ENCODE measurements at places on chromosomes 7 and 10. TPM values are rescaled to one million over a fixed set of nuclear protein-coding genes. Genes with fewer than 3 reads are reported as not detected.

The ZNF736 gene
- total RNA-seq, result 9.2 TPM

GRCh38 chr7:123237-123636 lies 69.1 kb upstream of the FAM20C start:
- no peaks in the 10 kb centered on the region for H3K4me1 ChIP-seq
- no peak overlapping the region for H3K4me3 ChIP-seq
- no peaks in the 10 kb centered on the region for H3K27me3 ChIP-seq
- no peaks in the 10 kb centered on the region for H3K36me3 ChIP-seq

DNA sequence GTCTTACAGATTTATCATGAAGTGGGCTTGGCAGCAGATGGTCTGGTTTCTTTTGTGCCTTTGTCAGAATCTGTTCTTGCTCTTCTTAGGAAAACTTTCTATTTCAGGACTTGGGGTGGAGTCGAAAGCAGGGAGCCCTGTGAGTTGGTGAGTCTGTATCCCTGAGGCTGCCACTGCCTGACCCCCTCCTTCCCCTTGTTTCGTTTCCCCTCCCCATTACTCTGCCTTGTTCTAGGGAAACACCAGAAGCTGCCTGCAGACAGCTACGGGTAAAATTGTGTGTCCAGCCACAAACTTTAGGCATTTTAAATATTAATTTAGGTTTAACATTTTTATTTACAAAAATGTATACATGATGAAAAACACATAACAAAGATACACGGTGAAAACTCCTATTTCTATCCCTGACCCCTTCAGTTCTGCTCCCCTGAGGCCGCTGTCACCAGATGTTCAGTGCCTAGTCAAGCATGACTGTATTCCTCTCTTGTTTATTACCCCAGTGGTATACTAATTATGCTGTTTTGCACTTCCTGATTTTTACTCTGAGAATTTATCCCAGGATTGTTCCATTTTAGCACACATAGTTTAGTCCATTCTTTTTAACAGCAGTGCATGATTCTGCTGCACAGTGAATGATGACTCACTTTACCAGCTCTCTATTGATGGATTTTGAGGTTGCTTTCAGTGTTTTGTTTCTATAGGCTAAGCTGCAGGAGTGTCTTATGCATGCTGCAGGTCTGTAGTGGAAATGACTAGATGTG lies 9.1 kb downstream of the TSPAN14 start:
- H3K4me3 ChIP-seq, result peak overlapping the region; percentile 57
- peak overlapping the region; percentile 87 for H3K27ac ChIP-seq
- H3K27me3 ChIP-seq, result no peaks in the 10 kb centered on the region
- peaks cover 73% of the 10 kb centered on the region for H3K4me1 ChIP-seq
- H3K36me3 ChIP-seq, result peaks cover 7% of the 10 kb centered on the region
- DNase-seq, result no peak

DNA sequence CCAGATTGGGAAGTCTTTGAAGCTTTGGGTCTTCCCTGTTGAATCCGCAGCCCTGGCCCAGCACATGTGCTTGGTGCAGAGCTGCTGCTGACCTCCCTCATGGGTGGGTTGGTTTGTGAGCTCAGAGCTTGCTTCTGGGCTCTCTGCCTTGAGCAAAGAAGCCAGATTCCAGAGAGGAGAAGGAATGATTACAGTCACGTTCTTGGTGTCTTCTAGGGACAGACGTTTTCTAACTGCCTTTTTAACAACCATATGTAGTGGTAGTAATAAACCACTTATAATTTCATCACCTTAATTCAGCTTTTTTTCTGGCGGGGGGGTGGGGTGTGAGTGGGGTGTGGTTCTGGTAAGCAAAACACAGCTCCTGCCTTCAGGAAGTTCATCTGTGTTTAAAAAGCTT lies 39.5 kb downstream of the LRMDA start:
- H3K27ac ChIP-seq, result no peak overlapping the region
- no peak for DNase-seq
- H3K27me3 ChIP-seq, result no peaks in the 10 kb centered on the region
- no peaks in the 10 kb centered on the region for H3K36me3 ChIP-seq
- H3K4me1 ChIP-seq, result peaks cover 22% of the 10 kb centered on the region

The GDF10 gene
- not detected for total RNA-seq

GRCh38 chr7:101606498-101606923 lies 22.6 kb downstream of the MYL10 start:
- H3K4me3 ChIP-seq, result no peak overlapping the region
- DNase-seq, result no peak
- H3K4me1 ChIP-seq, result no peaks in the 10 kb centered on the region
- H3K27me3 ChIP-seq, result no peaks in the 10 kb centered on the region
- no peak overlapping the region for H3K27ac ChIP-seq
- no peaks in the 10 kb centered on the region for H3K36me3 ChIP-seq

GRCh38 chr7:29375641-29376562 lies 181.3 kb downstream of the CHN2 start:
- H3K27me3 ChIP-seq, result no peaks in the 10 kb centered on the region
- H3K36me3 ChIP-seq, result peaks cover 17% of the 10 kb centered on the region
- H3K4me1 ChIP-seq, result peaks cover 21% of the 10 kb centered on the region
- peak; percentile 32 for DNase-seq

DNA sequence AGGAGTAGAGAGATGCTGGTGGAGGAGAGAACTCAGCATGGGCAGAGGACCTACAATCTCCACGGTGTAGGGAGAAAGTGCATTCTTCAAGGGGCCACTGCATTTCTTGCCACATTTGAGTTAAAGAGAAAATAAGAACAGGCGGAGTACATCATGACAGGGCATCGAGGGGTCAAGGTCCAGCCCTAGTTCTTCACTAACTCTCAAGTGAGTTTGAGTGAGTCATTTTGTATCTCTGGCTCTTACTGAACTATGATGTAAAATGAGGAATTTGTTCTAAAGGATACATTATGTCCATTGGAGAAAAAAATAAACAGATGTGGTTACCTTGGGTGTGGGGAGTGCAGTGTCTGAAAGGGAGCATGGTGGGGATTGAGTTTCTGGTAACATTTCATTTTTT lies 182.9 kb downstream of the XPNPEP1 start:
- no peak overlapping the region for H3K27ac ChIP-seq
- H3K4me3 ChIP-seq, result no peak overlapping the region
- no peaks in the 10 kb centered on the region for H3K27me3 ChIP-seq
- H3K4me1 ChIP-seq, result peaks cover 9% of the 10 kb centered on the region
- DNase-seq, result peak; percentile 57
- H3K36me3 ChIP-seq, result peaks cover 6% of the 10 kb centered on the region

GRCh38 chr10:68684413-68684812 lies 36.6 kb upstream of the CCAR1 start:
- H3K4me3 ChIP-seq, result no peak overlapping the region
- DNase-seq, result no peak
- H3K36me3 ChIP-seq, result no peaks in the 10 kb centered on the region
- no peak overlapping the region for H3K27ac ChIP-seq

The PNLIPRP3 gene
- 9.5 TPM for total RNA-seq

DNA sequence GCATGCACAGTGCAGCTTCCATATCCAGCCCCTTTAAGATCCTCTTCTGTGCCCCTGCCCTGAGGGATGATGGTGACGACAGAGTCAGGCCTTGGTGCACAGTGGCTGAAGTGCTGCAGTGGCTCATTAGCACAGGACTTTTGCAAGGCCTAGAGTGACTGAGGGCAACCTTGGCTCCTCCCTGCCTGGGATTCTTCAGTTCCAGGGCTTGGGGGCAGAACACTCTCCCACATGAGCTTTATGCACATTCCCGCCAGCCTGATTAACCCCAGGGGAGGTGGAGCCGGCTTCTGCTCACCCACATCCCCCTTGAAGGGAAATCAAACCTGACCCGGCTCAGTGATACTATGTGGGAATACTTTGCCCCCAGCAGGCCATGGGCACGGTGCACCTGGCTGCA lies 253.4 kb downstream of the GALNT17 start:
- DNase-seq, result no peak
- H3K27me3 ChIP-seq, result no peaks in the 10 kb centered on the region
- no peak overlapping the region for H3K27ac ChIP-seq

GRCh38 chr10:43407148-43407575 lies 1.8 kb downstream of the HNRNPF start:
- peak overlapping the region; percentile 99 for H3K27ac ChIP-seq
- H3K36me3 ChIP-seq, result peaks cover 48% of the 10 kb centered on the region
- H3K4me1 ChIP-seq, result peaks cover 28% of the 10 kb centered on the region
- no peak for DNase-seq

GRCh38 chr7:12619461-12620069 lies 49.0 kb downstream of the SCIN start:
- H3K4me3 ChIP-seq, result no peak overlapping the region
- H3K27ac ChIP-seq, result no peak overlapping the region
- DNase-seq, result no peak
- no peaks in the 10 kb centered on the region for H3K4me1 ChIP-seq

The OR9A2 gene
- not detected for total RNA-seq

- H3K4me1 ChIP-seq, result peaks cover 8% of the 10 kb centered on the region
- no peaks in the 10 kb centered on the region for H3K27me3 ChIP-seq
- H3K36me3 ChIP-seq, result no peaks in the 10 kb centered on the region
Measured at GRCh38 chr7:81195033-81195432, 276.2 kb upstream of the SEMA3C start.

DNA sequence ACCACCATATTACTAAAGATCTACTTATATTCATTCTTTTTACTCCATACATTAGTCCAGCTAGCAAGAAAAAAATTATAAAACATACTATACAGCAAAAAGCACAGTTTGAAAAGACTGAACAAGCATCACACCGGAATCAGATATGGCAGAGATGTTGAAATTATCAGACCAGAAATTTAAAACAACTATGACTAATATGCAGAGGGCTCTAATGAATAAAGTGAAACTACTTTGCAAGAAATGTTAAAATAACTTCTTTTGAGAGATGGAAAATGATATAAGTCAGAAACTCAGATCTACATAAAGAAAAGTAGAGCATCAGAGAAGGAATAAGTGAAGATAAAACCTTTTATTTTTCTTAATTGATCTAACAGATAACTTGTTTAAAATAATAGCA lies 50.9 kb downstream of the SGCE start:
- H3K36me3 ChIP-seq, result no peaks in the 10 kb centered on the region
- no peak overlapping the region for H3K27ac ChIP-seq
- no peaks in the 10 kb centered on the region for H3K27me3 ChIP-seq
- no peak for DNase-seq

GRCh38 chr10:69089638-69090599 lies 2.0 kb downstream of the SRGN start:
- no peak for DNase-seq
- no peak overlapping the region for H3K27ac ChIP-seq
- no peak overlapping the region for H3K4me3 ChIP-seq
- peaks cover 19% of the 10 kb centered on the region for H3K4me1 ChIP-seq

GRCh38 chr7:121608785-121609184 lies 212.7 kb upstream of the FAM3C start:
- H3K4me3 ChIP-seq, result no peak overlapping the region
- DNase-seq, result no peak
- H3K36me3 ChIP-seq, result no peaks in the 10 kb centered on the region

DNA sequence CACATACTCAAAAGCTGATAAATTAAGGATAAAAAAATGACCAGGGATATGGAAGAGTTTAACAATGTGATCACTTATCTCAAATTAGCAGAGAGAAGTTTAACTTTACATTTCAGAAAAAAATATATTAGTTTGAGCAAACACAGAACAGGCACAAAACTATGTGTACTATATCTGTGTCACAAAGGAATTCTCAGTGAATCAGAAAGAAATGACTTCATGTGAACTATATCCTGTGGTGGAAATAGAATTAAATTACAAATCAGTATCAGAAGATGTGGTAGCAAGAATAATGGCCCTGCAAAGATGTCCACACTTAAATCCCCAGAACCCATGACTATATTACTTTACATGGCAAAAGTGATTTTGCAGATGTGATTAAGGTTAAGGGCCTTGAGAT lies 70.3 kb downstream of the SEC23IP start:
- no peak overlapping the region for H3K27ac ChIP-seq
- H3K4me3 ChIP-seq, result no peak overlapping the region
- H3K4me1 ChIP-seq, result no peaks in the 10 kb centered on the region
- no peaks in the 10 kb centered on the region for H3K36me3 ChIP-seq

The BNIP3 gene
- 47.0 TPM for total RNA-seq

- no peaks in the 10 kb centered on the region for H3K36me3 ChIP-seq
- no peak overlapping the region for H3K27ac ChIP-seq
- DNase-seq, result no peak
- H3K4me1 ChIP-seq, result no peaks in the 10 kb centered on the region
- H3K4me3 ChIP-seq, result no peak overlapping the region
Measured at GRCh38 chr7:124351950-124352349, 319.1 kb upstream of the TMEM229A start.

- H3K27me3 ChIP-seq, result peaks cover 34% of the 10 kb centered on the region
- no peak overlapping the region for H3K27ac ChIP-seq
- H3K4me1 ChIP-seq, result peaks cover 7% of the 10 kb centered on the region
Measured at GRCh38 chr7:128352153-128352537, 8.4 kb upstream of the RBM28 start.

The SLC18A3 gene
- not detected for total RNA-seq

- H3K4me1 ChIP-seq, result no peaks in the 10 kb centered on the region
- H3K27me3 ChIP-seq, result no peaks in the 10 kb centered on the region
- H3K27ac ChIP-seq, result no peak overlapping the region
- DNase-seq, result no peak
- H3K36me3 ChIP-seq, result no peaks in the 10 kb centered on the region
Measured at GRCh38 chr7:110591341-110591740, 499.6 kb upstream of the LRRN3 start.

- H3K4me3 ChIP-seq, result no peak overlapping the region
- no peaks in the 10 kb centered on the region for H3K27me3 ChIP-seq
- no peaks in the 10 kb centered on the region for H3K36me3 ChIP-seq
- peaks cover 14% of the 10 kb centered on the region for H3K4me1 ChIP-seq
- H3K27ac ChIP-seq, result peak overlapping the region; percentile 8
- no peak for DNase-seq
Measured at GRCh38 chr10:4294271-4294670, 509.3 kb upstream of the KLF6 start.

The MOGAT3 gene
- not detected for total RNA-seq

DNA sequence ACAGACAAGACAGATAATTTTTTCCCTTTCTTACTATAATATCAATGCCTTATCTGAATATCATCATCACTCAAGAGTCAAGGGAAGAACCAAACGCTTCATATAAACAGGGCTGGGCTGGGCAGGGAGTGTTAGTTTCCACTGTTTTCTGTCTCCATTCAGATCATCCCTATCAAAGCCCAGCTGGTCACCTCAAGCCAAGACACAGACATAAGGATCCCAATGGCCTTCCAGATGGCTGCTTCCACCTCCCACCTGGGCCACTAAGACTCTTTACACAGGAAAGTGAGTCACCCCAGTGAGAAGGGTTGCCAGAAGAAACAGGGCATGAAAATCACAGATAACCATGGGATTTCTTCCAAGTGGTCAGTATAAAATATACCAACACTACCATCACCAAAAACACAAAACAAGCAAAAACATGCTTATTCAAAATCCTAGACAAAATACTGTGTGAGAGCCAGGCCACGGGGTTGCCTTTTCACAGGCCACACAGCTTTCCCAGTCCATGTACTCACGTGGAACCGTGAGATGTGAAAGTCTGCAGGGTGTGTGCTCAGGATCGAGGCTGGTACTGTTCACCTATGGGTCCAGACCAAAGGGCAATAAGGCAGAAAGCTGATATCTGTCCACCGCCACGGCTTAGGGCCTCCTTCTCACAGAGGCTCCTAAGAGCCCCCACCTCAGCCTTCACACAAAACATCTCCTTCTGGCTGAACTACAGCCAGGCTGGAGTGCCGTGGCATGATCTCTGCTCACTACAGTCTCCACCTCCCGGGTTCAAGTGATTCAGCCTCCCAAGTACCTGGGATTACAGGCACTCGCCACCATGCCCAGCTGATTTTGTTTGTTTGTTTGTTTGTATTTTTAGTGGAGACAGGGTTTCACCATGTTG lies 5.7 kb downstream of the PRSS1 start:
- DNase-seq, result no peak
- no peak overlapping the region for H3K4me3 ChIP-seq
- H3K36me3 ChIP-seq, result no peaks in the 10 kb centered on the region
- H3K27me3 ChIP-seq, result peaks cover 49% of the 10 kb centered on the region
- peaks cover 18% of the 10 kb centered on the region for H3K4me1 ChIP-seq
- H3K27ac ChIP-seq, result no peak overlapping the region

GRCh38 chr10:124957404-124957947 lies 15.6 kb downstream of the ZRANB1 start:
- no peaks in the 10 kb centered on the region for H3K4me1 ChIP-seq
- H3K4me3 ChIP-seq, result no peak overlapping the region
- H3K27me3 ChIP-seq, result no peaks in the 10 kb centered on the region
- H3K27ac ChIP-seq, result no peak overlapping the region
- no peak for DNase-seq
